GM06990 (cell line): ENCODE measurements at places on chromosomes 16 and 17.

GRCh38 chr16:17259751-17260270 is 210.9 kb downstream of the XYLT1 start:
- no peak for DNase-seq

- no peak for DNase-seq
Measured at GRCh38 chr16:89155184-89155679, 16.3 kb upstream of the CDH15 start.

DNA sequence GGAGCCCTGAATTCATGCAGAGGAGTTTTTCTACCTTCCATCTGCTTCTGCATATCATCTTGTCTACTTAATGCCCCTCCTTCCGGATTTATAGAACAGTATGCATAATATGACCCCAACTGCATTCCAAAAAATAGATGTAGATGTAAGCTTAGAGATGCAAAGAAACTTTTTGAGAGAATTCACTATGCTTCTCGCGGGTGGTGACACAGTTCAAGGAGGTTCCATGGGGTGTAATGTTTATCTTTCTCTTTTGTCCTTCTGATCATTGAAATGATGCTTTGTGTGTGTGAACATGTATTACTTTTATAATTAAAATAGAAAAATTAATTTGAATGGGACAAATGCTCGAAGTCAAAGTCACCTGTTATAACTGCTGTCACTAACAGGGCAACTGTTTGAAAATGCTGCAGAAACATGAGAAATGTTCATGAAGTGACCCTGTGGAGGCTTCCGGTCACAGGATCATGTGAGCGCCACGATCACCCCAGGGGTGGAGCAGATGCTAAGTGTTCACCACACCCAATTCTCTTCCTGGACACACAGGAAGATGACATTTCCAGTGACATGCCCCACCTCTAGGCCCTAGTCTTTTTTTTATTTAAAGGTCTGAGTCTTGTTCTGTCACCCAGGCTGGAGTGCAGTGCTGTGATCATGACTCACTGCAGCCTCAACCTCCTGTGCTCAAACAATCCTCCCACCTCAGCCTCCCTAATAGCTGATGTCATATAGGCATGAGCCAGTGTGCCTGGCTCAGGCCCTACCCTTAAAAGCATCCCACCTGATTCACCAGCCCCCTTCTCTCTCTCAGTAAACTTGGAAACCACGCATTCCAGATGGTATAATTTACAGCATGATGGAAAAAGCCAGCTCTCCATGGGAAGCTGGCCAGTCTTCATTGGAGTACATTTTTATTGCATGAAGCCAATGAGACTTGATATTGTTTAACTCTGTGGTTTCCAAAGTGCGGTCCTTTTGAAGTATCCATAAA is 21.0 kb upstream of the AGRP start:
- DNase-seq, result peak; percentile 44

DNA sequence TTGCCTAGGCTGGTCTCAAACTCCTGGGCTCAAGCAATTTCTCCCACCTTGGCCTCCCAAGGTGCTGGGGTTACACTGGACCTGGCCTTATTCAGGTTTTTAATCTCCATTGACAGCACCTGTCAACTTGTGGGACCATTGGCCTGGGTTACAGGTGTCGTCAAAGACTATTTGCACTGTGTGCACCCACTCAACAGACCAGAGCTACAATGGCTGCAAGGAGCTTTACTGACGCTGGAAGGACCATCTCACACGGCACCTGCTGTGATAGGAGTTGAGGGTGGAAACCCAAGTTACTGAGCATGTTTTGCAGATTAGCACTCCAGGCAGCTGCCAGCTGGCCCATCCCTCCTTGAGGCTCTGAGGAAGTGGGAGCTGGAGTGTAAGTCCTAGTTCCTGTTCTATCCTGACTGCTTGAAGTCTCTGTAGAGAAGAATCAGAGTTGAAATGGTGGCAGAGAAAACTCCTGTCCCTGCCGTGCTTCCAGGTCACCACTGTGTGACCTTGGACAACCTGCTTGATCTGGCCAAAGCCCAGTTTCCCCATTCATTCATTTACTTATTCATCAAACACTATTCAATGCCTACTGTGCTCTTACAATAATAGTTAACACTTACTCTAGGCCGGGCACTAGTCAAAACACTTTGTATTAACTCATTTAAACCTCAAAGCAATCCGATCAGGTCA is 42.4 kb upstream of the LONP2 start:
- no peak for DNase-seq

GRCh38 chr16:19130852-19131824 is 17.4 kb downstream of the ITPRIPL2 start:
- DNase-seq, result no peak

DNA sequence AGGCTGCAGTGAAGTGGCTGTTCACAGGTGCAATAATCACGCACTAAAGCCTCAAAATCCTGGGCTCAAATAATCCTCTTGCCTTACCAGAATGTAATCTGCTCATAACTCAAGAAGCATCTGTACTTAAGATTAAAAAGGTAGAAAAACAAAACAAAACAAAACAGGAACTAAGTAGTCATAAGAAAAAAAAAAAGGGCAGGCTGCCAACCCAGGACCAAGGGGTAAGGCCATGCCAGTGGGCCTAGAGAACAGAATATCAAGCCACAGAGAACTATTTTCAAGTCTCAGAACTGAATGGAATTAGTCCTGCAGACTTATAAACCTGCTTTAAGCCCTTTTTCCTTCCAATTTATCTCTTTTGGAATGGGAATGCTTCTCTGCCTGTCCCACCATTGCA is 64.8 kb upstream of the TBC1D3K start:
- DNase-seq, result no peak

- no peak for DNase-seq
Measured at GRCh38 chr16:68070249-68070730, 14.9 kb upstream of the NFATC3 start.

- DNase-seq, result no peak
Measured at GRCh38 chr17:7843257-7843535, 9.2 kb downstream of the KDM6B start.

DNA sequence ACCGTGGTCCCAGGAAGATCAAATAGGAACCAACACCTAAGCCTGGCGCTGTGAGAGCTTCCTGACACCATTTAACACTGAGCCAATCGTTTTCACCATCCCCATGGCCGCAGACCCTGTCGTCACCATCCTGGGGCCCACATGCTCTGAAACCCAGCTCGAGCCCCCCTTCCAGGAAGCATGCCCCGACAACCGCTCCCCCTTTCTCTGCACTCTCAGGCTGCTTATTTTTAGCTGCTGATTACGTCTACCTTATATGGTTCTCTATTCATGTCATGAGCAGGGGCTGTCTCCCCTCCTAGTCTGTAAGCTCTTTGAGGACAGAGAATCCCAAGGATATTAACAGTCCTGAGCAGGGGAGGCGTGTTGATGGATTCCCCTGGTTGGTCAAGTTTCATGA is 10.5 kb downstream of the SRL start:
- no peak for DNase-seq

DNA sequence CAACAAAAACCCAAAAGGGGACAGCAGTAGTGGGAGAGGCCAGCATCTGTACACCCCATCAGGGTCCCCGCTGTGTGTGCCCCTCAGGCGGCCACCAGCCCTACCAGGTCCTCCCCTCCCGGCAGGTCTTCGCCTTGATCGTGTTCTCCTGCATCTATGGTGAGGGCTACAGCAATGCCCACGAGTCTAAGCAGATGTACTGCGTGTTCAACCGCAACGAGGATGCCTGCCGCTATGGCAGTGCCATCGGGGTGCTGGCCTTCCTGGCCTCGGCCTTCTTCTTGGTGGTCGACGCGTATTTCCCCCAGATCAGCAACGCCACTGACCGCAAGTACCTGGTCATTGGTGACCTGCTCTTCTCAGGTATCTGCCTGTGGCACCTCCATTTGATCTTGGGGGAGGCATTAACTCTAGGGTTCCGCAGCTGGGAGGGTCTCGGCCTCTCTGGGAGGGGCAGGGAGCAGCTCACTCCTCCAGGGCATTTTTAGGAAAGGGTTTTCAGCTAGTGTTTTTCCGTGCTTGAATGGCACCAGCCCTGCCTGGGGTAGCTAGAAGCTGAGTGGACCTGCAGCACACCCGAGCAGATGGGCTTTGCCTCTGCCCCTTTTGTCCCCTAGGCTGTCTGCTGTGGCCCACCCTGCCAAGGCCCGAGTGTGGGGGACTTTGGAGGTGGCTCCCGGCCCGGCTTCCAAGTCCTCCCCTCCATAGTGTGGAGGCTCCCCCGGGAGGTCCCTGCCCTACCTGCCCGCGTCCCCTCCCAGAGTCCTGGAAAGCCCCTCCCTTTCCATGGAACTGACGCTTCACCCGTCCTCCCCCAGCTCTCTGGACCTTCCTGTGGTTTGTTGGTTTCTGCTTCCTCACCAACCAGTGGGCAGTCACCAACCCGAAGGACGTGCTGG is 2.6 kb downstream of the SYNGR2 start:
- no peak for DNase-seq

- no peak for DNase-seq
Measured at GRCh38 chr16:78577630-78578029, 478.2 kb downstream of the WWOX start.

DNA sequence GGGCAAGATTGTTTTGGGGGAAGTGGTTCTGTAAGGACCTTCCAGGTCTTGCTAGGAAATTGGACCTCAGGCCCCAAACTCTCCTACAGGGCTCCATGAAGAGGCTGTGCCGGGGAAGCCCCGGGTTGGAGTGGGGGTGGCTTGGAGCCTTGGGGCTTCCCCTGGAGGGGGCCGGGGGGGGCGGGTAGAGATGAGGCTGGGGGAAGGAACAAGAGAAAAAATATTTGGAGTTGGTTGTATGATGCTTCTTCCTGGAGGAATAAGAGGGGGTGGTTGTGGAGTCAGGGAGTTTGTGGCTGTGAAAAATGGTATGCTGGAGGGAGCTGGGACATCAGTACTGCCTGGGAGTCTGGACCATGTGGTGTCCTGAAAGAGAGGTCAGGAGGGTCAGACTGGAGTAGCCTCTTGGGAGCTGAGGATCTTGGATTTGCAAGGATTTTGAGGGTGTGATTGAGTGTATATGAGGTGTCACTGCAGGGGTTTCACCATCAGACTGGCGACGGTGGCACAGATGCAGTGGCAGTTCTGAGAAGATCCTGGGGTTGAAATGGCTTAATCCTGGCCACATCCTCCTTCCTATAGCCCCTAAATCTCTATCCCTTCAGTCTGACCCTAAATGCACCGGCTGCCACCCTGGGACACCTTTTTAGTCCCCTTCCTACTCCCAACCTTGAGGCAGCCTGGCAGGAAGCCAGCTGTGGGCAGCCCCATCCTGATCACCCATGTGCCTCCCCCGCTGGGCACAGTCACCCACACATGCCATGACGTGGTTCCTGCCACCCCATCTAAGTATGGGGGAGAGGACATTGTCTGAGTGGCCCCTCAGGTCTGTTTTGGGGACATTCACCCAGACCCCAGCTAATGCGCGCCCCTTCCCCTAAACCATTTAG is 10.9 kb downstream of the RARA start:
- DNase-seq, result no peak

GRCh38 chr17:67992548-67993152 is 3.6 kb downstream of the C17orf58 start:
- no peak for DNase-seq

DNA sequence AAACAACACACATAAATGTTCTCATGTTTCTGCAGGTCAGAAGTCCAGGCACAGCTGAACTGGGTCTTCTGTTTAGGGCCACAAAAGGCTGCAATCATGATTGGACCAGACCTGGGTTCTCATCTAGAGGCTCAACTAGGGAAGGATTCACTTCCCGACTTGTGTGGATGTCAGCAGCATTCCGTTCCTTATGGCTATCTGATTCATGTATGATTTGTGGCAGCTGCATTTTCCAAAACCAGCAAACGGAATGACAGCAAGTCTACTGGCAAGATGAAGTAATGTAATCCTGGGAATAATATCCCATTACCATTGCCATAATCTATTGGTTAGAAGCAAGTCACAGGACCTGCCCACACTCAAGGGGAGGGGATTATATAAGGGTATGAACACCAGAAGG is 22.1 kb downstream of the CEP112 start:
- no peak for DNase-seq

GRCh38 chr16:64969221-64969620 is 152.6 kb downstream of the CDH11 start:
- no peak for DNase-seq

GRCh38 chr16:57992084-57992483 is 8.4 kb downstream of the ZNF319 start:
- DNase-seq, result no peak

- DNase-seq, result no peak
Measured at GRCh38 chr17:79745641-79746105, 14.9 kb downstream of the ENPP7 start.

GRCh38 chr17:5838661-5839300 is 231.4 kb upstream of the WSCD1 start:
- no peak for DNase-seq

- peak; percentile 87 for DNase-seq
Measured at GRCh38 chr16:70737377-70738082, 51.7 kb upstream of the MTSS2 start.

DNA sequence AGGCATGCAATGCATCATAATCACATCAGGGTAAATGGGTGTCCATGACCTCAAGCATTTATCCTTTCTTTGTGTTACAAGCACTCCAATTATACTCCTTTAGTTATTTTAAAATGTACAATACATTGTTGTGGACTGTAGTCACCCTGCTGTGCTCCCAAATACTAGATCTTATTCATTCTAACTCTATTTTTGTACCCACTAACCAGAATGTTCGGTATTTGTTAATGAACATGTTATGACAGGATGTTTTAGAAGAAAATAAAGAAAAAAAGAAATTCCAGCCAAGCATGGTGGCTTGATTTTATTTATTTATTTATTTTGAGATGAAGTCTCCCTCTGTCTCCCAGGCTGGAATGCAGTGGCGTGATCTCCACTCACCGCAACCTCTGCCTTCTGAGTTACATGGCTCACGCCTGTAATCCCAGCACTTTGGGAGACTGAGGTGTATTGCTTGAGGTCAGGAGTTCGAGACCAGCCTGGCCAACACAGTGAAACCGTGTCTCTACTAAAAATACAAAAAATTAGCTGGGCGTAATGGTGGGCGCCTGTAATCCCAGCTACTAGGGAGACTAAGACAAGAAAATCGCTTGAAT is 1.8 kb upstream of the NDE1 start:
- no peak for DNase-seq

- no peak for DNase-seq
Measured at GRCh38 chr17:46000757-46001156, 1.7 kb downstream of the STH start.

DNA sequence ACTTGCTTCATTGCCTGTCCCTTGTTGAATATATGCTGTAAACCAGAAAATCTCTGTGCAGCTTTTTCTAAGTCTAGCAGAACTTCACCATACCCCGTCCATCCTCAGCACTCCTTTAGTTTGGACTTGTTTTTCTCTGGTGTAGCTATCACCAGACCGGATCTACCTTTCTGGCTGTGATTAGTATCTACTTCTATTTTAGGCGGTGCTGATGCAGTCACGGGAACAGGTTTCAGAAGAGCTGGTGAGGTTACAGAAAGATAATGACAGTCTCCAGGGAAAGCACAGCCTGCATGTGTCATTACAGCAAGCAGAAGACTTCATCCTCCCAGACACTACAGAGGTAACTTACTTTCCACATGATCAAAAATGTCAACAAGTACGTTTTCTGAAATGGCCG is 46.4 kb downstream of the NUP88 start:
- peak; percentile 46 for DNase-seq
